NCI-H2171 treated with DMSO at 0.1 percent for 48 hours (cell line): ENCODE measurements at places on chromosomes 4 and X.

- no peak for DNase-seq
These were observed 3.8 kb upstream of the TRIML2 start for GRCh38 chr4:188113156-188113555.

DNA sequence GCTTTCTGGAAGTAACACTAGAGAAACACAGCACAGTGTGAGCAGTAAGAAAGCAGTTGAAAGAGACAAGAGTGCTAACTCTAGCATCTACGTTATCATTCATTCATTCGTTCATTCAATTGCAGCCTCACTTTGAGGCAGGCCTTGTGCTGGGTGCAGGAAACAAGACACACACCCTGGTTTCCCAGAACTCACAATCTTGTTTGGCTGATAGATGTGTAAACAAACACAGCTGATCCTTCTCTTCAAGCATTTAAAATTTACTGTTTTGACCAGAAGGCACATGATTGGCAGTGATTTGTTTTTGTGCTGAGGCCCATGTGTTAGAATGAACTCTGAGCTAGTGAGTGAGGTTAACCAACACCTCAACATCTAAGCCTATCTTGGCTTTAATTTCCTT lies 20.4 kb upstream of the TBC1D9 start:
- DNase-seq, result no peak

DNA sequence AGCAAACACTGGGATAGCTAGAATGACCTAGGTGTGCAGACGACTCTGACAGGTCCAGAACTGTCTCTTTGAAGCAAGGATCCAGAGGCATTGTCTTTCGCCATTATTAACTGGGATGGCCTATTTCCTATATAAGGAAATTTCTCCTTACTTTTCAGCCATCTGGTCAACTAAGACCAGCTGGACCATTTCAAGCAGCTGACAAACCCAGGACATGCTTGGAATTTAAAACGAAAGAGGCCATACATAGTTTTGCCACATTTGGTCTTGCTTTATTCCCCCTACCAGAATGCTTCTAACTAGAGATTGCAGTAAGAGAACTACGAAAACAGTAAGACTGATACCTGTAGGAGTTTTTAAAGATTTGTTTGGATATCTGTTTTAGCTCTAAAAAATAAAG lies 87.0 kb downstream of the GLRA2 start:
- DNase-seq, result no peak

GRCh38 chr4:128916832-128917231 lies 107.3 kb downstream of the JADE1 start:
- DNase-seq, result no peak

DNA sequence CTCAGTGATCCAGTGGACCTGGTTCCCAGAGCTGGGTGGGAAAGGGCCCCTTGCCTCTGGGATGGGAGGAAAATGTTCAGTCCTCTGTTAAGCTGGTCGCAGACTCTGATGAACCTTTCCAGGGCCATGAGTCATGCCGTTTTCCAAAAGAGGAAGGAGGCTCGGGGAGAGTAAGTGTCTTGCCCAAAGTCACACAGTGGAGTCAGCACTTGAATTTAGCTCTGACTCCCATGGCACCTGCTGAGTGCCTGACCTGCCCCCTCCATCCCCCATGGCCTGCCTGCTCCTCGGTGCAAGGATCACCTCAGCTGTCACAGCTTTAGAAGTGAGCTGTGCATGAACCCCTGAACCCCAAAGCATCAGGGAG lies 14.0 kb upstream of the KIAA0232 start:
- DNase-seq, result no peak
